Amygdala (tissue), 56 donors: ENCODE measurements at places on chromosomes 6 and 20.
A peak's percentile ranks its signal among the peaks of the same experiment; 100 is the strongest.

DNA sequence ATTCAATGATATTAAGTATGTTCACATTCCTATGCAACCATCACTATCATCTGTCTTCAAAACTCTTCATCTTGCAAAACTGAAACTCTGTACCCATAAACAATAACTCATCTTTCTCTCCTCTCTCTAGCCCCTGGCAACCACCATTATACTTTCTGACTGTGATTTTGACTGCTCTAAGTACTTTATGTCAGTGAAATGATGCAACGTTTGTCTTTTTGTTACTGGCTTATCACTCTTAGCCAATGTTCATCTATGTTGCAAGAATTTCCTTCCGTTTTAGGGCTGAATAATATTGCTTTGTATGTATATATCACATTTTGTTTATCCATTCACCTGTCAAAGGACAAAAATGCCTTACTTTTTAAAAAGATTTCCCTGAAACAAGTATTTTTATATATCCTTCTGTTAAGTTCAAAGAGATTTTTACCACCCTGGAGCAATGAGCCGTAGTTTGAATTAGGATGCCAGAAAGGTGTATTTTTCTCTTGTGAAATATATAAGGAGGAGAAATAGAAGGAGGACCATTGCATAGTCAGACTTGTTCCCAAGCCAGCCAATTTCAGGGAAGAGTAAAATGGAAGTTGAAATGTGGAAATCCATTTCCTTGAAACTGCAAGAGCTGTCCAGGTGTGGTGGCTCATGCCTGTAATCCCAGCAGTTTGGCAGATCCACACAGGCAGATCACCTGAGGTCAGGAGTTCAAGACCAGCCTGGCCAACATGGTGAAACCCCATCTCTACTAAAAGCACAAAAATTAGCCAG, 4.0 kb upstream of the CGAS start:
- DNase-seq, result no peak

GRCh38 chr6:42696526-42697267, 25.7 kb downstream of the PRPH2 start:
- no peak for DNase-seq

DNA sequence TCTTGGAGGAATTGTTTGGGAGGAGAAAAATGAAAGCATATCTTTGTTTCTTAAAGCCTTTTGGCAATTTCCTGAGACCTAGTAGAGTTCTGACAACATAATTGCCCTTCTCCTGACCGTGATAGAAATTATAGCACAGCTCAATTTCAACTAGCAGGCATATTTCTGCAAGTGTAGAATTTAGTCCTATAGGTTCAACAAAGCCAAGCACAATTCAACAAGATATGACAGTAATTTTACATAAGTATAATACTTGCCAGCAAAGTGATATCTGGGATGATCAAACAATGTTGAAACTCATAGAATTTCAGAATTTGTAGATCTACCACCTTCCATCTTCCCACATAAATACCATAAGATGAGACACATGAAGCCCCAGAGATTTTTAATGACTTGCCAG, 73.1 kb downstream of the SPTLC3 start:
- DNase-seq, result no peak

DNA sequence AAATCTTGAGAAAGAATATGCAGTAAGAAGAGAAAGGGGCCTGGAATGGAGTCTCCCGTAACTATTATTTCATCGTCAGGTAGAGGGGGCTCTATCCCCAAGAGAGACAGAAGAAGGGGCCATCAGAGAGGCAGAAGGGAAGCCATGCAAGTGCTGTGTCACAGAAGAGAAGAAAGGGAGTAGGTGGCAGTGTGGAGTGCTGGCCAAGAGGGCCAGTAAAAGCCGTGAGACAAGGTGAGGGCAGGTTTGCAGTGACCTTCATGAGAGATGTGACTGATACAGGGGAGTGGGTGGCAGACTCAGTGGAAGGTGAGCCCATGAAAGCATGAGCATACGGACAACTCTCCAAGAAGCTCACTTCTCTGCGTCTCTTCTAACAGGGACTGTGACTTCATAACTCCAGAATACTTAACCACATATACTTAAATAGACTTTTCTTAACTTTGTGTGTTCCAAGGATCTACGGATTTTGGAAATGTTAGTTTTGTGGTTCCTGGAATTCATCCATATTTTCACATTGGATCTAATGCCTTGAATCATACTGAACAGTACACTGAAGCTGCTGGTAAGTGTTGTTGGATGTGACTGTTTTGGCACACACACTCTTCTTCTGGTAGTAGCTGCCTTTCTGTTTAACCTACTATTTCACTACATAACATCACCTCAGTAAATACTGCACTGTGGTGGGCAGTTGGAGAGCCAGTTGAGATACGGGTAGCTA, 15.6 kb downstream of the PM20D2 start:
- no peak for DNase-seq

DNA sequence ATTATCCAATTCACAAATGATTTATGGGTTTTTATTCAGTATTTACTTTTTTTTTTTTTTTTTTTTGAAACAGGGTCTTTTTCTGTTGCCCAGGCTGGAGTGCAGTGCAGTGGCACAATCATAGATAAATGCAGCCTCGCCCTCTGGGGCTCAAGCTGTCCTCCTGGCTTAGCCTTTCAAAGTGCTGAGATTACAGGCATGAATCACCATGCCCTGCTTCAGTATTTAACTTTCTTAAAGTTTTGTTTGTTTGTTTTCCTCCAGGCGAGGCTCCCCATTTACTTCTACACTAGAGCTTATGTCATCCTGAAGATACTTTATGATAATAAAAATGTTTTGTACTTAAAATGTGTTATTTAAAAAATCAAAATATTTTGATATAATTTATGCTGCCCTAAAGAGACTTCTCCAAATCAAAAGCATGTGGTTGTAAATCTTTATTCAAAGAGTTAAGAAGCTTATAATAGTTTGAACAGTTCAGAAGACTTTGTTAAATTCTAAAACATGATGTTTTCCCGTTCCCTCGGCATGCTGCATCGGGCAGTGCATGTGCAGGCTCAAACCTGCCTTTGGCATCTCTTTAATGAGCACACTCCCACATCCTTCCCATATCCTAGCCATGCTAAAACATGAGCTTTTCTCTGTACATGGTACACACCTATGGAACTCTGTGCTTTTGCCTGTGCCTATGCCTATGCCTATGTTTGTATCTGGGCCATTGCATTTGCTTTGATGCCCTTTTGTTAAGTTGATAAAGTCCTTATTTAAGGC, 11.0 kb downstream of the SMPDL3A start:
- no peak for DNase-seq

DNA sequence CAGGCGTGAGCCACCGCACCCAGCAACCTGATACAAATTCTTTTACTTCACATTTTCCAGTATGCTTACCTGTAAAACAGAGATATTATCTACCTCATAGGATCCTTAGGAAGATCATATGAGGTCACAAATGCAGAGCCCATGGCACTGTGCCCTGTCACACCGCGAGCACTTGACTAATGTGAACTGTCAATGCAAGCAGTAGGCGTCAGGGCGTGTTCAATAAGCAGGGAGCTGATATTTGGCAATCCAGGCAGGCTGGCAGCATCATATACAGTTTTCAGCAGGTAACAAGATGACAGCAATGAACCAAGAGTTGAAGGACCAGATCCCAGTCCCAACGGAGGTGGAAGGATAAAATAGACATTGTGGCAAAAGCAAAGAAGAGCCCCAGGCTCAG, 14.6 kb upstream of the ARID1B start:
- DNase-seq, result no peak

DNA sequence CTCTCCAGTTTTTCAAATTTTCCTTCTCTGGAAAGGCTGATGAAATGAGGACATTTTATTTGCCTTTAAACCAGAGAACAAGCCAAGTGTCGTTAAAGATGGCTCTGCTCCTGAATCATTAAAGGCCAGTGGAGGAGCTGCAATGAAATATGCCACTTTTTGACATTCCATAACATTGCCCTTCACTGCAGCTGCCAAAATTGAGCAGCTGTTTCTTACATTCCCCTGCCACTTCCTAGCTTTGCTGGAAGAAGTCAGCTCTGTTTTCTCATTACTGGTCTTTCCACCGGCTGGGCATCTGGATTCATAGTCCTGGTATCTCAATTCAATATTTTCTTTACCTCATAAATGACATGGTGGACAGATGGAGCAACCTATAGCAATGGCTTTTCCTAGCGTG, 45.5 kb upstream of the NRN1 start:
- DNase-seq, result no peak

- no peak for DNase-seq
These were observed 133.6 kb upstream of the CITED2 start for GRCh38 chr6:139508023-139508422.

DNA sequence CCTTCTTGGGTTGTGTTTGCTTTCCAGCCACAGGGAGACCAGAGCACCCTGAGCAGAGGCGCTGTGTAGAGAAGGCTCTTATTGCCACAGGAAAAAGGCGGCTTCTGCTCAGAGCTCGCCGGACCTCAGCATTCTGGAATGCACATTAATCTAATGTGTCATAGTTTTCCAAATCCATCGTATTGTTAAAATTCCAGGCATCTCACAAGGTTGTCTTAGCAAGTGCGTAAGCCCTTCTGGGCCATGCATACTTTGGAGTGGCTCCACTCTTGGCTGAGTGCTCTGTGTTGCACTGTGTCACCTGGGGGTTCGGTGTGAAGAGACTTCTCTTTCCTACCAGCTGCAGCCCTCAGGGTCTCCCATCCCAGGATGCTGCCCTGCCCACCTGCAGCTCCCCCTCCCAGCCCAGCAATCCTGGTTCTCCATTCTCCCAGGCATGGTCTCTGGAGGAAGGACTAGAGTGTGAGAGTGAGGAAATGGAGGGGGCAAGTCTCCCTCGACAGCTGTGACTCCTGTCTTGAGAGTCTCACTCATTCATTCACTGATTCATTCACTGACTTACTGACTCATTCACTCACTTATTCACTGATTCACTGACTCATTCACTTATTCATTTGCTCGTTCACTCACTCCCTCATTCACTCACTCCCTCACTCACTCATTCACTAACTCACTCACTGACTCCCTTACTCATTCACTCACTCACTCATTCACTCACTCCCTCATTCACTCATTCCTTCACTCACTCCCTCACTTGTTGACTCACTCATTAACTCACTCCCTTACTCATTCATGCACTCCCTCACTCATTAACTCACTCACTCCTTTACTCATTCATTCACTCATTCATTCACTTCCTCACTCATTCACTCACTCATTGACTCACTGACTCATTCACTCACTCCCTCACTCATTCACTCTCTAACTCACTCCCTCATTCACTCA, 83.7 kb upstream of the MPC1 start:
- no peak for DNase-seq

GRCh38 chr6:3869284-3869631, 20.1 kb downstream of the FAM50B start:
- DNase-seq, result no peak

DNA sequence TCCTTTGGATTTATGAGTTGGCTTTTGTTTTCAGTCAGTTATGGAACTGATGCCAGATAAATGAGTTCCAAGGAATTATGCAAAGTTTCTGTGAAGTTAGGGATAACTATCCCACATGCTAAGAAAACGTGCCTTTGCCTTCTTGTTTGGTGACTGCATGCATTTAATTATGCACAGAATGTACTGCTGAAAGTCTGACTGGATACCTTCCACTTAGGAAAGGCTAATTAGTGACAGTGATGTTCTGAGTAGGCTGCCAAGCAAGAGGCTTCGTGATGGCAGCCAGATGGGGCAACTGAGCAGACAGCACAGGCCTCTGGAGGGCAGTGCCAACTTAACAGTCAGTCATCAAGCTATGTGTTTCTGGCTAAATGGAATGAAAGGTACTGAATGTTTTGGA, 289.9 kb downstream of the CD109 start:
- DNase-seq, result no peak

DNA sequence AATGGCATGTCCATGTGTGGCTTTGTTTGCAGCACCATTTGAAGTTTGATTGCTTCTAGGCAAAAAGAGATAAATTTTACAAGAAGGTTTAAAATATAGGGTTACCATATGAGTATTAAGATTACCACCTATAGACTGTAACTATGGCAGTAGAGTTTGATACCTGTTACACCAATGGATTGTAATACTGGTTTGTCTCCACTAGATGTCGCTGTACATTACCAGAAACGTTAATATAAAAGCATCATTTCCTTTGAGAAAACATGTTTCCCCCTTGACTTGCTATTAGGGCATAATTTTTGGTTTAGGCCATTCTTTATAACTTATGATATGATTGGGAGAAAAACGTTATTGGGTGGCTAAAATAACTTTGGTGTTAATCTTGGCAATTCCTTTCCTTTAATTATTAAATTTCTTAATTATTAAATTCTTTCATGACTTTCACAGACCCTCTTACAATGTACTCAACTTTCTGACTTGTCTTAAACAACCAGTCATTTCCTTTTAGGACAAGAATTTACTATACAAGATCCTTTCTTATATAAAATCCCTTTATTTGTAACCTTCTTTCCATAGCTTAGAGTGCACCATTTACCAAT, 42.8 kb downstream of the HLA-DPB1 start:
- DNase-seq, result no peak

- DNase-seq, result no peak
These were observed 41.3 kb downstream of the UQCC2 start for GRCh38 chr6:33670086-33670660.

DNA sequence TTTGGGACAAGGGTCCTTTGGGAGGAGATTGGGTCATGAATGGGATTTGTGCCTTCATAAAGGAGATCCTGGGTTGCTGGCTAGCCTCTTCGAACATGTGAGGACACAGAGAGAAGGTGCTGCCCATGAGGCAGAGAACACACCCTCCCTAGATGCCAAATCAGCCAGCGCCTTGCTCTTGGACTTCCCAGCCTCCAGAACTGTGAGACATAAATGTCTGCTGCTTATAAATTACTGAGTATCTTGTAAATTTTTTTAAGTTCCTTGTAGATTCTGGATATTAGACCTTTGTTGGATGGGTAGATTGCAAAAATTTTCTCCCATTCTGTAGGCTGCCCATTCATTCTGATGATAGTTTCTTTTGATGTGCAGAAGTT, 297.5 kb upstream of the FOXQ1 start:
- DNase-seq, result no peak

DNA sequence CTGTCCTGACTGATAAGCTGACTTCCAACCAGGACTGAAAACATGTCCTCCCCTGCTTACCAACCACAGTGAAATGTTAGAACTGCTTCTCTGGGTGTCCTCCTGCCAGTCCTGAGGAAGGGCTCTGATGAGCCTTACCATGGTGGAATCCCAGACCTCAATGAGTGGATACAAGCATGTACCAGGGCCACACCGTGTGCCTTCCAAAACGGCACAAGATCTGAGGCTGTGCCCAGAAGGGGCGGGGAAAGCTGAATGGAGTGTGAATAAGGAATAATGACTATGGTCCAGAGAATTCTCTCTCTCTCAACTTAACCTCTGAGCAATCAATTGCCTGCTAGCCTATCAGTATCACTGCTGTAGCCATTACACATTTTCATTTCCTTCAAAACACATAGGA, 51.7 kb downstream of the PDE10A start:
- peak; percentile 31 for DNase-seq

- no peak for DNase-seq
These were observed 65.3 kb downstream of the AIG1 start for GRCh38 chr6:143125864-143126573.

DNA sequence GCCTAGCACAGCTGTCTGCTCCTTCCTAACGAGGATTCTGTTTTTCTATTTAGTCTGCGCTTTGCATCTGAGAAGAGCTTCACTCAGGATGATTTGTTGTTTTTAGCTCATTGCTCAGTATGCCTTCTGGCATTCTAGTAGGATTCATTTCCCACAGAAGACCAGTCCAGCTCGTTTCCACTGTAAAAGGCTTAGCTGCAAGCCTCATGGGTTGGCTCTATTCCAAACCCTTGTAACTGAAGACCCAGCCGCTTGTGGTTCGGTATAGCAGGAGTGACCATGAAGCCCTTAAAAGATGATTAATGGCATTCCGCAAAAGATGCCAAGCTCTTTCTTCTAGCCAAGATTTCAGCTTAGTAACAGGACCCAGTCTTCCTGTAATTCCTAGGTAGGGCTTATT, 7.2 kb downstream of the ADGRF1 start:
- DNase-seq, result no peak

GRCh38 chr6:39273406-39273821, 40.8 kb downstream of the KCNK17 start:
- no peak for DNase-seq
